Right hindlimb (tissue), 1 donor: ENCODE measurements at places on chromosomes 5 and 9.
A peak's percentile ranks its signal among the peaks of the same experiment; 100 is the strongest.

DNA sequence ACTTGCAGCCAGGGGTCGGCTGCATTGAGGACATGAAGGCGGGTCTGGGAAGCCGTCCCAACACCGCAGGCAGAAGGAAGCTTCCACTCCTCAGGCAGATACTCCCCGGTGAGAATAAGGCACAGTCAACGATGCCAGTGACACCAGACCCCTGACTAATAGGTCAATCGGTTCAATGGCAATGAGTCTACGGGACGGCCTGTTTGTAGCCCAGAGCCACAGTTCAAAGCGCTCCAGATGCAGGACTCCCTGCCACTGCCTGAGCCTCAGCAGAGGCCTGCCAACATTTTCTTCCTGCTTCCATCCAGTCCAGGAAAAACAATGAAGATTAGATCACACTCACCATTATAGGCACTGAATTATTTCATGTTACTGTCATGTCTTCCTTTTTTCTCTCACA lies 84.5 kb upstream of the SIMC1 start:
- DNase-seq: no peak

DNA sequence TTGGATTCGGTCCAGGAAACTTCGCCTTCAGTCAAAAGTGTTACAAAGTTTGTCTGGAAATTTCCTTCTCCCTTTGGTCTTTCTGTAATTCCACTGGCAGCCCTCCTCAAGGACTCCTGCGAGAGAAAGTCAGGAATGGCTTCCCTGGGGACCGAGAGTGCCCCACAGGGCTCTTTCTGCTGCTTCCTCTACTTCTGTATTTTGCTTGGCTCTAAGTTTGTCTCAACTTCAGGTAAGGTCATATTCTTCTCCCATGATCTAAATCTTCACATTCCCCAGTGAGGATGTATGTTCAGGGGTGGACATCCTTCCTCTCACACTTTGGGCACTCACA lies 10.3 kb upstream of the RIOK2 start:
- DNase-seq: no peak

DNA sequence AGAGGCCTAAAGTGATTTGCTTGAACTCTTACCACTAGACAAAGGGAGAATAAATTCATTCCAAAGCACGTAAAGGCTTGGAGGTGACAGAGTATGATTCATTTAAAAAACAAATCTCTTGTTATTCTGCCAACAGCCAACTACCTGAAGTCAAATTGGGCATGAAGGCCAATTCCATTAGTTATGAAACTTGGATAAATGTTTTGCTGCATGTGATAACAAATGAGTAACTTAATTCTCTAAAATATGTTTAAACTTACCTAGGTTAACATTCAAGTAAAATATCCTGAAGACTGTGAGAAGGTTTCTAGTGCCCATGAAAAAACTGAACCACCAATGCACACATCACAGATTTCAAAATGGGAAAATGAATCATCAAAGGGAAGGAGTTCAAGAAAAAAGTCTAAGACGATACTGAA lies 120.1 kb upstream of the TSLP start:
- DNase-seq: no peak

GRCh38 chr9:83299094-83299493 lies 236.2 kb upstream of the RASEF start:
- DNase-seq: no peak

DNA sequence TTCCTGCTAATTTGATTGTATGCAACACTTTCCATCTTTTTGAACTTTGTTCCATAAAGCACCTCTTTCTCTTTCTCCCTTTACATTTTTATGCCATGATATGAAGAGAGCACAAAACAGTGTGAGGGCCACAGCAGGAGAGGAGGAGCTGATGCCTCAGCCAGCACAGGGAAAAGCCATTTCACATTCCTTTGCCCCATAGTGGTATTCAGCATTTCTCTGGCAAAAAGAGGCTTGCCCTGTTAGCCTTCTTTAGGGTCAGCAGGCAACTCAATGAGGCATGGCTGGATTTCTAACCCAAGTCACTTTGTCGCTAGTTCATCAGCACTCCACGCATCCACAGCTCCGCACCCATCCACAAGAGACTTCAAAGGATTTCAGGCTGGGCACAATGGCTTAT lies 23.1 kb upstream of the TRPC7 start:
- no peak for DNase-seq

DNA sequence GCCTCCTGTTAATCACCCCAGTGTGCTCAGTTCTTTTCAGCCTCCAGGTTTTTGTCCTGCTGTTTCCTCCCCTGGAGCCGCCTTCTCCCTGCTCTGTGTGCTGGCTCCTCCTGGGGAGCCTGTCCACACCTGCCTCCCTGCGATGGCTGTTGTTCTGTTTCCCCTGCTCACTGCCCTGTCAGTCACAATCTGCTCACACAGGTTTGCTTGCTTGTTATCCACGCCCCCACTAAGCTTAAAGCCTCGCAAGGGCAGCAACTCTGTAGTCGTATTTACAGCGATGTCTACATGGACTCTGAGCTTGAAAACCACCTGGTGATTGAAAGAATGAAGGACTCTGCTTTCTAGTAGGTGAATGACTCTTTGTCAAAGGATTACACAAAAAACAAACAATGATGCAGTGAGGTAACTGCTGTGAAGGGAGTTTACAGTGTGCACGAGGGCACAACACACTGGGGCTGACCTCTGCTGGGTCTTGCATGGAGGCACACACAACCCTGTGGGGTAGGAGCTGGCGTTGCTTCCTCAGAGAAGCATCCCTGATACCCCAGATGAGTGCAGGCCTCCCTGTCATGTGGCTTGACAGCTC lies 39.6 kb upstream of the TEX48 start:
- no peak for DNase-seq

GRCh38 chr9:121399883-121400607 lies 30.0 kb upstream of the STOM start:
- DNase-seq: no peak

DNA sequence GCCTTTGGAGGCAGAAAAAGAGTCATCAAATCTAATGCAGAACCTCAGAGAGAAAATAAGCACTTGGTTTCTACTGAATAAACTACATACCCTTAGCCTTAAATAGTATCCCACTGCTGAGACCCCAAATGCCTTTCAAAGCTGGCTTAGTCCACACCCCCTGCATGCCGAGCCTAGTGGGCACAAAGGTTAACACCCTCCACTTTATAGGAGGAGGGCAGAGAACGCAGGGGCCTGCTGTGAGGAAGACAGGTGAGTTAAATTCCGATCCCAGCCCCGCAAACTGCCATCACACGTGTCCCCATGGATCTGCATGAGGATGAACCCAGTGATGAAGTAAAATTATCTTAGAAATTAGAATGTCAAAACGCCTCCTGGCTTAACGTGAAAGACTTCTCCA lies 19.5 kb upstream of the HSD17B3 start:
- DNase-seq: no peak

DNA sequence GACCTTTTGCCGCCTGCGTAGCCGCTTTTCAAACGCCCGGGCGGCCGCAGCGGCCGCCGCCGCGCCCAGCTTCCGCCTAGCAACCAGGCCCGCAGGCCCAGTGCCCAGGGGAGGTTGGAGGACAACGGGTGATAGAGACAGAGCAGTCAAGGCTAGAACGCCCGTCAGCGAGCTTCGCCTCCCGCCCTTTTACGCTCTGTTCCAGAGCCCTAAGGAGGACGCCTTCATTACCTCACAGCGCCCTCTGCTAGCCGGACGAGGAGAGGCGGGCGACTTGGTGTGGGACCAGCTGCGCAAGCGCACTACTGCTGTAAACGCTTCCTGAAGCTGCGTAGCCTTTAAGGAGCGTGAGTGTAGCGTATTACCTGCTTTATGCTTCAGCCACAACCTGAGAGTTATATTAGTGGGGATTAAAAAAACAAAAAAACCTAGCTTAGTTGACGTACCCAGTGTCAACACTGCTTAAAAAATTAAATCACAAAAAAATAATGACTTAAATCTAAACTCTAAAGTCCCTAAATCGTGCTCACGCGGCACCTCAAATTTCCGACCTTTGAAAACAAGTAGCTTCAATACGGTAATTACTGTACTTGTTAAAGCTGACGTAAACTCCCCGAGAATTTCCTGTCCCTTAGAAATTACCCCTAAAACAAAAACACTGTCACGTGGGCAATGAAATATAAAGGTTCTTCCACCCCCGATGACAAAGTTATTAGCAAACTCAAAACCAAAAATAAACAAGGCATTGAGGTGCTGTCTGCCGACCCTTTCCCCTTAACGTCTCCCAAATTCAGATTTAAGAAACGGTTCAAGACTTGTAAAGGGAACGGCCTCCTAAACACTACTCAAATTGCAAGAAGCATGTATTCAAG lies at the start of gene CEP120:
CEP120 (minus strand) TSS at position 126 of the 872 bp plus-strand sequence. CDS start 405 bp downstream, outside the sequence.
- DNase-seq: peak; percentile 99

- DNase-seq: no peak
Measured at GRCh38 chr5:178632285-178632684, 5.4 kb upstream of the CLK4 start.

DNA sequence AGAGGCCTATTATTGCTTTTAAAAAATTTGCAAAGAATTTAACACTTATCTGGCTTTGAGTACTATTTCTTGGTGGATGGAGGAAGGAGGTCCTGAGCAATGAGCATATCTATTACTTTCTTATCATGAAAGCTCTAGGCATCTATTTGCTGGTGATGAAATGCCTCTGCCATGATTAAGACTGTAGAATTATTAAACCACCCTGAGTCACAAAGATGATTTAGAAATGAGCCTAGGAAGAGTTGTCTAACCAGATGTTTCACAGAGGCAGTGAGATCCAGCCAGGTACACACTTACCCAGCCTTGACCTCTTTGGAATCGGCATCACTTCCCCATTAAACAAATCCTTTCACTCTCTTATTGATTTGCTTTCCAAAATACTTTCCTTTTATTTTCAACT lies 304.4 kb upstream of the KIF2A start:
- no peak for DNase-seq

DNA sequence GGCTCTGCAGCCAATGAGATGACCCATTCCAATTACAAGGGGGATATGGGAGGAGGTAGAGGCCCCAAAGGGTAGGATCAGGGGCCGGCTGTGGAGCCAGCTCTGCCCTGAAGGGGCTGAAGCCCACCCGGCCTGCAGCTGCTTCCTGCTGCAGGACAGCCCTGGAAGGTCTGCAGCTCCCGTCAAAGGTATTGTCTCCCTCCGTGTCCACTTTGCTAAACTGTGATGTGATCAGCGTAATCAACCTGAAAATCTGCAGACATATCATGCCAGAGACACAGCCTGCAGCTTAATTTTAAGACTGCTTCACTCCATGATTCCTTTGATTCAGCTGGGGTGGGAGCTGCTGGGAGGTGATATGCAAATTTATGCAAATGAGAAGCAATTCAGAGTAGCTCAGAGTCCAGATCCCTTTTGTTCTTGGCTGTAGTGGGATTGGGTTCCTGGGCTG lies 90.7 kb downstream of the GADD45G start:
- no peak for DNase-seq

GRCh38 chr5:124524552-124525232 lies 221.7 kb downstream of the ZNF608 start:
- no peak for DNase-seq

GRCh38 chr5:159189310-159189709 lies 20.0 kb downstream of the RNF145 start:
- no peak for DNase-seq

DNA sequence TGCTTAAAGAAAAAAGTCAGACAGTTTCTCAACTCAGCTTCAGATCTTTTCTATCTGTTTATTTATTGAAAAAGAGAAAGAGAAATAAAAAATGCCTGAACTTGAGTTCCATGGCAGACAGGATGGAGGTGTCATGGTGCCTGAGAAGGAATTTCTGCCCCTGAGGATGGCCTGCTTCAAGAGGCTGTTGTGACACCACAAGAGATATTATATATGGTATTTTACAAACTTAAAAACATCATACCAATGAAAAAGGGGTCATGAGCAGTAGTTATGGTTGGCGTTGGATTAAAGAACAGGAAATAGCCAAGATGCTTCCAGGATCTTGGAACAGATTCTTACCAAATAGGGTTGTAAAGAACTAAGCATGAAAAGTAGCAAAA lies 344.6 kb downstream of the GLIS3 start:
- DNase-seq: no peak

- no peak for DNase-seq
Measured at GRCh38 chr5:158911693-158912363, 187.9 kb downstream of the EBF1 start.

- no peak for DNase-seq
Measured at GRCh38 chr5:14110680-14111079, 32.5 kb upstream of the TRIO start.

GRCh38 chr5:176754376-176754973 lies 55.9 kb upstream of the UNC5A start:
- no peak for DNase-seq

- no peak for DNase-seq
Measured at GRCh38 chr5:82419559-82420332, 141.6 kb upstream of the RPS23 start.

DNA sequence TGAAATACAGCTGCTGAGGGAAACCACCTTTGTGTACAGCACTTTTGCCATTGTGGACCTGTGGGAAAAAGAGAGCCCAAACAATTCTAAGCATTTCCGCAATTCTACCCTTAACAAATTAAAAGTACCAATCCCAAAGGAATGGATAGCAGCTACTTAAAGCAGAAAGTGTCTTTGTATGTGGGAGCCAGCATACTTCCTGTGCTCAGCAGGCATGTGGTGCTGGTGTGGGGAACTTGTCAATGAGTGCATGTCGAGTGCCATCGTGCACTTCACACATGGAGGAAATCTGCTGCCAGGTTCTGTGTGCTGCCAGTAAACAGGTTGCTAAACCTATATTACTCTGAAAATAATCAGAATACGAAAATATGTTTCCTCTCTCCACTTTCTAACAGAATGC lies 399.0 kb downstream of the LRRC70 start:
- DNase-seq: no peak

GRCh38 chr5:131019601-131020315 lies 145.3 kb downstream of the HINT1 start:
- DNase-seq: no peak

DNA sequence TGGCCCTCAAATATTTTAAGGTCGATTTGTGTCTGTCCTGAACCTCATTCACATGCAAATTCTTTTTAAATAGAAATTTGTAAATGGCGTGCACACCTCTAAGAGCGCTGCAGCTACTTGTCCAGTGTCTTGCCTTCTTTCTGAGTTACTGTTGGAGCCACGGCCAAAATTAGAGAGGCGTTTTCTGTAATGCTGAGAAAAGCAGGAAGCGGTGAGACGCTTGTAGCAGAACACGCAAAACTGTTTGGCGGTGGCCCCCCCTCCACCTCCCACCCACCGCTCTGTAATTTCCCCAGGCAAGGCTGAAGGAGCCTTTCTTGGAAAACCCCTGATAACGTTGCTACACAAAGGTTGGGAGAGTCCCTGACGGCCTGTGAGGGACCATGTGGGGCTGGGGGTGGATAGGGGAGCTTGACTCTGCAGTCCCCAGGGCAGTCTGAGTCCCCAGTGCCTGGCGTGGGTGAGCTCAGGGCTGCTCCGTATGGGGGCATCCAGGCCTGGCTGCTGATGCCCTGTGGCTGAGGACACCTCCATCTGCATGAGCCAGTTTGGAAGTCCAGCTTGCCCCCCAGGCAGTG lies 96.5 kb downstream of the GADD45G start:
- no peak for DNase-seq

GRCh38 chr5:141637767-141638419 lies 1.1 kb downstream of the RELL2 start:
- peak; percentile 73 for DNase-seq

- DNase-seq: no peak
Measured at GRCh38 chr9:94916956-94917355, 190.5 kb downstream of the AOPEP start.
